Fibroblast of skin of left biceps (primary cell): ENCODE measurements at places on chromosomes 7 and 10.

DNA sequence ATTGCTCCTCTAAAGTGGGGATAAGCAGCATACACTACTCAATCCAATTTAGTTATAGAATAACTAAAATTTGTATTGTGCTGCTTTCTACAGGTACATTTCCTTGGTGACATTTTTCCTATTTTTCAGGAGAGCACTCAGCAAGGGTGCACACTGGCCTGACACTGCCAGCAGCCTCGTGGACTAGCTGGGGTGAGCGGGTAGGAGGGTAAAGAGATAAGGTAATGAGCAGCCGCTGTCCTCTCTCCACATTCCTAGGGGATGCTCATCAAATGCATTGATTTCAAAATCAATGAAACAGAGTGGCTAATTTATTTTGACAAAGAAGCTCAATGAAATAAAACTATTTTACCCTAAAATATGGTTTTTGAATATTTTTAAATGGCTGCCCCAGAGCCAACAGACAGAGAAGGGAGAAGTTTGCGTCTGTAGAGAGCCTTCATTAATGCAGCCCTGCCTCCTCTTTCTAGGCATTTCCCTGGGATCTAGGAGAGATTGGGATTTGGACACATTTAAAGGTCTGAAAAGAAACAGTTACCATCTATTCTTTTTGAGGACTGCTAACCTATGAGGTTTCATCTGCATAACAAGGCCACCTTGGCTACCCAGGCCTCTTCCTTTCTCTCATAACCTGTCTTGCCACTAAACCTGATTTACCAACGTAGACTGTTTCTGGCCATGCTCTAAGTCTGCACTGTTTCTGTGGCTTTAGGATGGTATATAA lies 561.0 kb downstream of the IPMK start:
- DNase-seq: no peak

DNA sequence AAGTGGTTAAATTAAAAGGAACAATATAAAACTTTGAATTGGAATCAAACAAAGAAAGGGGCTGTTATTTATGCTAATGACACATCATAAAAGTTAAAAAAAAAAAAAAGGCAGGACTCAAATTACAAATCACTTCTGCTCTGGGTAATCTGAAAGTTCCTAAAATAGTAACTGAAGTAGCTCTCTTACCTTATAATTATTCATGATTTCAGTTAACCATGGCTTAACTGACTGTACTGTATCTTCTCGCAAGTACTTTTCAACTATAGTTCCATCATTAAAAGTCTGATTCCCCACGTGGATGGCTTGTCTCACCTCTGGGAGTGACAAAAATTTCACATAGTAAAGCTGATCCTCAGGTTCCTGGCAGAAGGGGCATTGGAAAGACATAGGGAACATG lies 82.5 kb downstream of the CPVL start:
- no peak for DNase-seq

DNA sequence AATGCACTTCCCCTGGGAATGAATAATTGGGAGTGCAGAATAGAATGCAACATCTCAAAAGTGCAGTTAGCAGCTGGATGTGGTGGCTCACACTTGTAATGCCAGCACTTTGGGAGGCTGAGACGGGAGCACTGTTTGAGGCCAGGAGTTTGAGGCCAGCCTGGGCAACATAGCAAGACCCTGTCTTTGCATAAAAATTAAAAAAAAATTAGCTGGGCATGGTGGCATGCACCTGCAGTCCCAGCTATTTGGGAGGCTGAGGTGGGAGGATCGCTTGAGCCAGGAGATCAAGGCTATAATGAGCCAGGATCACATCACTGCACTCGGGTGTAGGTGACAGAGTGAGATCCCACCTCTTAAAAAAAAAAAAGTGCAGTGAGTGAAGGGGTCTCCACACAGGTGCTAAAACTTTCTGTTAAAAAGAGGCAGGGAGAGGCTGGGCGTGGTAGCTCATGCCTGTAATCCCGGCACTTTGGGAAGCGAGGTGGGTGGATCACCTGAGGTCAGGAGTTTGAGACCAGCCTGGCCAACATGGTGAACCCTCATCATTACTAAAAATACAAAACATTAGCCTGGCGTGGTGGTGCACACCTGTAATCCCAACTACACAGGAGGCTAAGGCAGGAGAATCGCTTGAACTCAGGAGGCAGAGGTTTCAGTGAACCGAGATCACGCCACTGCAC lies 13.5 kb upstream of the ZMIZ1 start:
- DNase-seq: no peak

- no peak for DNase-seq
These were observed 84.3 kb upstream of the ADRB1 start for GRCh38 chr10:113959383-113959760.

- no peak for DNase-seq
These were observed 67.9 kb upstream of the PRKCQ start for GRCh38 chr10:6647811-6648526.

DNA sequence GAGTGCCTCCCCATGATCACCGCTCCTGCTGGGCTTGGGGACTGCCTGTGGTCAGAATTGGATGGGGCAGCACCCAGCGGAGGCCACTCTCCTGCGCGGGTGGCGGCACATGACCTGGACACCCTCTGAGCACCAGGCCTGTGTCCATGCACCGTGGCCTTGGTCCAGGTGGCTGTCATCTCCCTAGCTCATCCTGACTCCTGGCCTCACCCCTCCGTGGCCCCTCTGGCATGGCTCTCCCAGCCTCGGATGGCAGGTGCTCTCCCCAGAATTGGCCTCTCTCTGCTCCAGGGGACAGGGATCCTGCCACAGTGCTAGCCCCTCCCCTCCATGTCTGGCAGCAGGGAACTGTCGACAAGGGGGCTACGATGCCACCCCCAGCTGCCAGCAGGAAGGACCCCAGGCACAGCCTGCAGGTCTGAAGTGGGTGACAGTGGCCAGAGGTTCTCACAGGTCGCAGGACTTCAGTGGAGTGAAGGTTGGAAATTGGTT lies 37.2 kb upstream of the BTBD16 start:
- DNase-seq: no peak

- DNase-seq: no peak
These were observed 39.0 kb downstream of the SEMA3C start for GRCh38 chr7:80879849-80880248.

DNA sequence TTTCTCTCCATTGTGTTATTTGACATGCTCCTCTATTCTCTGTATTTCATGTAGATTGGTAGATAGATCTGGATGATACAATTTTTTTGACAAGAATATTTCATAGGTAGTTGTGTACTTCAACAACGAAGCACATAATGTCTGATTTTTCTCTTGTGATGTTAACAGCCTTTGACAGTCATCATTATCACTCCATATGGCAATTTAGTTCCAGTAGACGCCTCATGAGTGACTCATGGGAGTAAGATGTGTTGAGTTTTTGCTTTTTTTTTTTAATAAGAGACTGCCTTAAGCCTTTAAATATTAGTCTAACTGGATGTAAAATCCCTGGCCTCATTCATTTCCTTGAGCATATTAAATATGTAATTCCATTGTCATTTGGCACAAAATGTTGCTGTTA lies 123.5 kb upstream of the ZNF32 start:
- no peak for DNase-seq

DNA sequence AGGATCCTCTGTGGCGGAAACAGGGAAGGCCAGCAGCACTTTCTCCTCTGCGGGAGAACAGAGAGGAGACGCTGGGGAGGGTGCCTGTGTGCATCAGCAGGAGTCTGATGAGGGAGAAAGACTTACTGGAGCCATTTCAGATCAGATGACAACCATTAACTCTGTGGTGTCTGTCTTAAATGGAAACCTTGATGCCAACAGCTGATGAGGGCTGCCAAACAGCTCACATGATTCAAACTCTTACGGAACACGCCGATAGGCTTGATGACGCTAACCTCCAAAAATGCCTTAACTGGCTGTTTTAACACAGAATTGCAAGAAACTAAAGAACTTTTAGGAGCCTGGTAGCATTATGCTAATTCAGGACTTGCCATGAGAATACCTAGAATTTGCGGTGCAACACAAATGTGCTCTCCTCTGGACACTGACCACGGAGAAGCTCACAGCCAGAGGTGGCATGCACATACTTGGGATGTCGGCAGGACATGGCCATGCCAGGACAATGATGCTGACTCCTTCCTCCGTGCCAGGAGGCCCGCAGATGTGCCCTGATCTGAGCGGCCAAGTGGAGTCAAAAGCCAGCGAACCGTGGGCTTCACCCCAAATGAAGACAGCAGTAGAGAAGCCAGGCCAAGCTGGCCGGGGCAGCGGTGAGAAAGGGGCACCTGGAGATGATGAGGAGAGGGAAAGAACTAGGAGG lies 154.9 kb downstream of the ZMYND11 start:
- DNase-seq: no peak

DNA sequence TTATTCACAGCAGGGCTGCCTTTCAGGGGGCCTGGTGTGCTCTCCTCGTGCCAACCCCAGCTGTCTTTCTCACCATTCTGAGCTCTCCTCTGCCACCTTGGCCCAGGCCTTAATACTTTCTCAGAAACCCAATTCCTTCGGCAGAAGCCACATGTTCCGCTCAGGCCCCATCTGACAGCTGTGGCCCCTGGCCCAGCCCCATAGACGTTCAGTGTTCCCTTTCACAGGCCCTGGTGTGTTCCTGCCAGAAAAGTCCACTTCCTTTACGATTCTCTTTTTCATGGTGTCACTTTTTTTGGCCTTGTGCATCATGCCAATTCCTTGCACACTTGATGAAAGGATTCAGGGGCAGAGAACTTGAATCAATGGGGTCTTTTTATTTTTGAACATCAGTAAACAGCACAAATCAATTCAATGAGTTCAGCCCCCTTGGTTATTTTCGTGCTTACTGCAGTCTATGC lies 15.9 kb upstream of the GPNMB start:
- no peak for DNase-seq
